HT1080 (cell line): ENCODE measurements at places on chromosomes 12 and 14. TPM values are rescaled to one million over a fixed set of nuclear protein-coding genes. Genes with fewer than 3 reads are reported as not detected.

- DNase-seq = no peak
Observed at GRCh38 chr14:104813286-104813685, 12.4 kb downstream of the ZBTB42 start.

GRCh38 chr12:11669348-11669747 is 19.9 kb downstream of the ETV6 start:
- DNase-seq = no peak

GRCh38 chr14:23021889-23022442 is 12.0 kb upstream of the C14orf93 start:
- DNase-seq = no peak

DNA sequence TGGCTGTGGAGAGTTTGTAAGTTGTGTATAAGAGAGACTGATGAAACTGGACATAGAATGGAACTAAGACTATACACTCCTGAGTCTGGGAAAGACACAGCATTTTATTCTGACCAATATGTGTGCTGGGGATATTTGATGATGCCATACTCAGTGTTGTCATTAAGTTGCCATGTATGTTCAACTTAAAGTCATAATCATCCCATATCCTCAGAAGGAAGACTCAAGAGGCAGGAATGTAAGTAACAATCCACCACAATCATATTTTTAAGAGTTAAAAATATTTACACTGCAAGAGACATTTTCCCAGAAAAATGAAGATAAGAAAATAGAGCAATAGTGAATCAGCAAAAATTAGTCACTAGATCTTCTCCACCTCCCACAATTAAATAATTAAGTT is 120.1 kb downstream of the MDGA2 start:
- peak; percentile 40 for DNase-seq

DNA sequence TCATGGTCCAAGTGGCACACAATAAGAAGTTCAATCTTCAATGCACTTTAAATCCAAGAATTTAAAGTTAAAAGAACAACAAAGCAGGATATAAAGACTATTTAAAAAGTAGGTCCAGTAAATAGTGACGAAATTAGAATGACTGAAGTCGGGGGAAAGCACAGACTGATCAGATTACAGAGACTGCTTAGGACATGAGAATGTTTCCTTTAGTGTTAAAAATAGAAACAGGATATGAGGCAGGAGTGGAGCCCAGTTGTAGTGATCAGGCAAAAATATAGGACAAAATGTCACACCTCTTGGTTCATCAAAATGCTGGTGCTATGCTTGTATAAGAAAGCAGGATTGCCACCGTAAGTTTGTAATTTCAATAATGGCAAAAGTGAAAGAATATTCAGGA is 52.2 kb upstream of the CD163 start:
- peak; percentile 83 for DNase-seq

Gene TCL1B
- total RNA-seq = not detected in 2 replicates

- no peak for DNase-seq
Observed at GRCh38 chr12:89528434-89528833, 2.6 kb upstream of the POC1B start.

DNA sequence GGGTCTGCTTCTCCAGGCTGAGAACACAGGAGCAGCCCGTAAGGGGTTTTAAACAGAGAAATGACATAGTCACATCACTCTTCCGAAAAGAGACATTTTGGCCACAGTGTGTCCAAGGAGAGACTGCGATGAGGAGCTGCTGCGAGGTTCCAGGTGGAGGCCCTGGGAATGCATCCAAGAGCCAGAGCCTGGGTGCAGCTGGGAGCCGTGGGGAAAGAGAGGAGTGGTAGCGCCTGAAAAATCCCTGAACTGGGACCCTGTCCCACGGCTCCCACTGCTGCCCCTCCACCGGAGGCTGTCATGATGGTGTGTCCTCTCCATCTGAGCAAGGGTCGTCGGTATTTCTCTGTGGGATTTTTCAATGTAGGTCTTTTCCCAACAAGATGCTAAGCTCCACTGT is 146.9 kb downstream of the BCL11B start:
- no peak for DNase-seq

Gene SLCO1B1
- total RNA-seq = 0.07 TPM in 1 of 2 replicates, not detected in the other

- no peak for DNase-seq
Observed at GRCh38 chr14:75426332-75427125, 1.3 kb upstream of the JDP2 start.

GRCh38 chr12:30985814-30986452 is 59.4 kb downstream of the TSPAN11 start:
- peak; percentile 36 for DNase-seq

Gene C12orf50
- not detected in 2 replicates for total RNA-seq

- DNase-seq = no peak
Observed at GRCh38 chr12:117360551-117361346, 677 bp downstream of the NOS1 start.

Gene CEBPE
- total RNA-seq = 0.13 TPM in 1 of 2 replicates, not detected in the other

DNA sequence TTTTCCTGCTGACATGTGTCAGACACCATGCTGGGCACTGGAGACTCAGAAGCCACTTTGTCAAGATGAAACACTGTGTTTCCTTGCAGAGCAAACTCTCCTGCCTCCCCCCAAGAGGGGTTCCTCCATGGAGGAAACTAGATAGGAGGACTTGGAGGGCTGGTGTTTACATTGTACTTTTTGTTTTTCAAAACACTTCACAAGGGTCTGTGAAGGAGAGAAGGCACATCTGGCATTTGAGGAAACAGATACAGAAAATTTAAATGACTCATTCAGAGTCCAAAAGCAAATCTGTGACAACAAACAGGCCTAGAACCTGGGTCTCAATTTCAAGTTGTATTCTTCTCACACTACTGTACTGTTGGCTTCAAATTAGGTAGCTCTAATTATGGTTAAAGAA is 6.7 kb upstream of the CDKL1 start:
- DNase-seq = peak; percentile 20

DNA sequence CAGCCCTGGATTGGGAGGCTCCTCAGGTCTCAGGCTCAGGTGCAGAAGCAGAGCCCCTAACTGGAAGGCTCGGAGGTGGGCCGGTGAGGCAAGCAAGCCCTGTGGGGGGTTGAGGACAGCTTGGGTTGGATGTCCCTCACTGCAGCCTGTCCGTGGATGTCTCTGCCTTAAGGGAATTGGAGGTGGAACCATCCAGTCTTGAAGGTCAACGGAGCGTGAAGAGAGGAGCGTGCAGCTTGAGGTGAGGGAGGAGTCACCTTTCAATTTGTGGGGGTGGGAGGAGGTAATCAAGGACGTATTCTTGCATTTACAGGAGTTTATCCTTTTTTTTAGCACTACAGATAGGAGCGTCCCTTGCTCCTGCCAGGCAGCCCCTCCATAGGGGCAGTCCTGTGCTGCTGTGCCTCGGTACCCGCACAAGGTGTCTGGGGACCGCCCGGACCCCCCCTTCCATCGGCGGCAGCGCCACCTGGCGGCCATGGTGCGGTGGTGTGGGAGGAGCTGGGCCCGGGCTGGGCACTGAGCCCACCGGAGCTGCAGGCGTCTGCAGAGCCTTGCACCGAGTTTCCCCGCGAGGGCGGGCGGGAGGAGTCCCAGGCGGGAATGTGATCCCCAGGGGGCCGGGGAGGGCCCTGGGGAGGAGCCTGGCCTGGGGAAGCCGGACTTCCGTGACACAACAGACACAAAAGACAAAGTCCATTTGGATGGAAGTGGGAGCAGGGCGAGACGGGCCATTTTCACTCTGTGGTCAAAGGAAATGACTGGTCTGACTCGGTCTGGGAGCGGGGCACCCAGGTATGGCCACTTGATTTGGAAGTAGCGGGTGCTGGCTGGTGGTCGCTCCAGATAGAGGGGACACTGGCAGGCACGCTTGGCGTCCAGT is 864 bp downstream of the DNAJC22 start:
- DNase-seq = peak; percentile 86

- DNase-seq = no peak
Observed at GRCh38 chr12:91467686-91468085, 285.1 kb upstream of the DCN start.

GRCh38 chr14:102445066-102445465 is 64.5 kb downstream of the ANKRD9 start:
- no peak for DNase-seq

GRCh38 chr14:35390577-35391387 is 13.8 kb downstream of the NFKBIA start:
- peak; percentile 35 for DNase-seq

Gene CLEC12A
- not detected in 2 replicates for total RNA-seq

Gene NIN
- total RNA-seq = 31.5 and 31.7 TPM in 2 replicates

Gene OAS3
- total RNA-seq = 14.8 and 15.8 TPM in 2 replicates

Gene A2M
- total RNA-seq = 0.08 TPM in 1 of 2 replicates, not detected in the other

DNA sequence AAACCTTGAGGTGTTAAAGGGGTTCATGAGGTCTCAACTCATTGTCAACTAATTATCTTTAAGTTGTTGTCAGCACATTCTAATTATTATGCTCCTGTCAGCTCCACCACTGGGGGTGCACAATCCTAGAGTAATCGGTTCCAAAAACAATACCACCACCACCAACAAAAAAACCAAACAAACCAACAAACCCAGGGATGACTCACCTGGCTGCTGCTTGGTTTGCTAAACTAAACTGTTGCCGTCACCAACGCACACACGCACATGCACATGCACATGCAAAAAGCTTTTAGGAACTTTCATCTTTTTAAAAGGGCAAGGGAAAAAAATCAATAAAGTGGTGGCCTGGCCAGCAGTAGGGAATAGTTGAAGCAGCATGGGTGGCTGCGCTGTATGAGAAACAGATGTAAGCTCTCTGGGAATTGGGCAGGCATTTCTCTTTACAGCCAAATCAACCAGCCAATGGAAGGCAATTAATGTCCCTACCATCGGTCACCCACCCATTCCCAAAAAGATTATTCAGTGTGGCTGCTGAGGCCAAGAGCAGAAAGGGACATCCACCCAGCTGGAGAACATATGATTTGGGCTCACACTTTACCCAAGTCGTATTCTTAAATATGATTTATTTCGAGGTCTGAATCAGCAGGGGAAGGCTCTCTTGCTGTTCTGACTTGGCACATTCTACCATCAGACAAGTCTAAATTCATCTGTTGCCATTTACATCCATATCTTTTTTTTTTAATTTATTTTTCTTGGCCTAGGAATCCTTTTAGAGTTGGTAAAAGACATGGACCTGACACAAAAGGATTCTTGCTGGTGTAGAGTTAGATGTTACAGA is 20.0 kb downstream of the TMEM30B start:
- peak; percentile 51 for DNase-seq

Gene B4GALNT3
- total RNA-seq = 0.27 and 0.50 TPM in 2 replicates

DNA sequence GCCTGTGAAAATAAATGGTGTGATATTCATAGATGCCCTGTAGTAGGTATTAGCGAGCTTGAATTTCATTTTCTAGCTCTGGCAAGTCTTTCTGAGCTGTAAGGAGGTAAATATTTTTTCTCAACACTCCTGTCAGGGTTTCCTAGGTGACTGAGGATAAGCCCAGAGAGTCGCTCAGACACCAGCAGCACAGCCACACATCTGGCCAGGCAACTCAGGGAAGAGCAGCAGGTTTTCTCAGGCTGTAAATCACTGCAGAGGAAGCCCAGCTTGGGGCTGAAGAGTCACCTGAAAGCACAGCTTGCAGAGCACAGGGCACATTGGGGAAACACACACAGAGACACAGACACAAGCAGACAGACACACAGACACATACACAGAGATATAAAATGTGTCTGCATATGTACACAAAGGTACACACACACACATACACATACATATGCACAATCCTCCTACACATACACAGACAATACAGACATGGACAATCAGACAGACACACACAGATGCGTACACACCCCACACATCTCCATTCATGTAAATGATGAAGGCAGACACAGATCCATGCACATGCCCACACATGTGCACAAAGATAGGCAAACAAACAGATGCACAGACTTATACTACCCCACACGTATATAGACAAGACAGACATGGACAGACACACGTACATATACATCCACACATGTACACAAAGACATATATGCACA is 232.0 kb upstream of the TMTC1 start:
- no peak for DNase-seq

Gene KLC1
- 123 and 163 TPM in 2 replicates for total RNA-seq
